Activated CD8-positive, alpha-beta T cell treated with anti-CD3 and anti-CD28 coated beads, Interleukin-2, amount 10 ng/mL, durations not matched to agents 7 days and 5 days (primary cell): ENCODE measurements at places on chromosomes 11 and 22. TPM values are rescaled to one million over a fixed set of nuclear protein-coding genes. Genes with fewer than 3 reads are reported as not detected.

The YPEL4 gene
- 0.13 TPM for total RNA-seq

The FANCF gene
- total RNA-seq, result 14.7 TPM

The ZNF143 gene
- 31.4 TPM for total RNA-seq

GRCh38 chr11:46692450-46692849 lies 8.0 kb downstream of the ARHGAP1 start:
- H3K36me3 ChIP-seq, result peaks cover 35% of the 10 kb centered on the region
- no peak overlapping the region for H3K27ac ChIP-seq
- no peak overlapping the region for H3K4me3 ChIP-seq
- DNase-seq, result no peak
- H3K27me3 ChIP-seq, result no peaks in the 10 kb centered on the region

The VSIG10L2 gene
- not detected for total RNA-seq

GRCh38 chr11:94866936-94867795 lies 99.0 kb downstream of the AMOTL1 start:
- H3K4me1 ChIP-seq, result no peaks in the 10 kb centered on the region
- H3K4me3 ChIP-seq, result no peak overlapping the region
- peaks cover 2% of the 10 kb centered on the region for H3K36me3 ChIP-seq
- peaks cover 3% of the 10 kb centered on the region for H3K27me3 ChIP-seq

The BUD13 gene
- 36.3 TPM for total RNA-seq
